ENCODE measurements at places on chromosomes 7 and 10.

DNA sequence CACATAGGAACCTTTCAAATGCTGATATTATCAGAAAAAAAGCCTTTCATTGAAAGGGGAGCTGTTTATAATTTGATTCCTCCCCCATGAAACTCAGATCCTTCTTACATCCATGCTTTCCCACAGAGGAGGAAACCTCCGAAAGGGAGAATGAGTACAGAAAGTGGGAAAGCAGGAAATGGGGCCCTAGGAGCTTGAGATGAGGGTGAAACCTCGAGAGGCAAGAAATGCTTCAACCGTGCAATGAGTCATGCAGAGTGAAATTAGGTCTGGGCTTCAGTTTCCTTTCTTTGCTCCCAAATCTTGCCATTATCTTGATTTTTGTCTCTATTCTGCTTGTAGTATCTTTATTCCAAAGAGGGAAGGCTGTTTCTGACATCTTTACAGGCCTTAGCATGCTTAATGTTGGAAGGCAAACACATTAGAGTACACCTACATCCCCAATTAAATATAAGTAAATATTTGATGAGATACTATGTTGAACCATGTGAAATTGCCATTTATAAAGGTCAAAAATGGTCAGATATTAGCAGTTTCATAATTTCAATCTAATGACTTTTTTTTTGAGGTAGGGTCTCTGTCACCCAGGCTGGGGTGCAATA, 79.1 kb downstream of the NAMPT start:
- H3K36me3 ChIP-seq, result no peaks in the 10 kb centered on the region
- peaks cover 10% of the 10 kb centered on the region for H3K27me3 ChIP-seq
- no peaks in the 10 kb centered on the region for H3K4me1 ChIP-seq
- H3K4me3 ChIP-seq, result no peak overlapping the region
- no peak overlapping the region for H3K27ac ChIP-seq
- DNase-seq, result no peak

GRCh38 chr7:68958571-68958970, 639.7 kb upstream of the AUTS2 start:
- H3K27me3 ChIP-seq, result no peaks in the 10 kb centered on the region
- H3K4me1 ChIP-seq, result no peaks in the 10 kb centered on the region
- H3K27ac ChIP-seq, result no peak overlapping the region
- no peak overlapping the region for H3K4me3 ChIP-seq

DNA sequence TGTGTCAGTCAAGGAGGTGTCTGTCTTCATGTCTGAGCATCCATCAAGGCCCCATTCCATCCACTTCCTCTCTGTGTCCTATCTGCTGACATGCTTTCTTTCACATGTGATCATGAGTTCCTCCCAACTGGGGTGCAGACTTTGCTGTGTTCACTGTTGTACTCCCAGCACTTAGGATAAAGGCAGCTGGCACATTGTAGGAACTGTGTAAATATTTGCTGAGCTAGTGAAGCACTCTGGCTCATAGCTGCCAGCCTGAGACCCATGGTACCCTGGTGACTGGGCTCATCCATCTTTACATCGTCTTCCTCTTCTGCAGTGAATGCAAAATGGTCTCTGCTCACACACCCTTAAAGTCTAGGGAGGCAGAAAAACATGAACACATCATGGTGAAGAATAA, 242.2 kb upstream of the IGFBP3 start:
- peaks cover 2% of the 10 kb centered on the region for H3K27me3 ChIP-seq
- H3K4me1 ChIP-seq, result no peaks in the 10 kb centered on the region
- no peak overlapping the region for H3K4me3 ChIP-seq
- H3K27ac ChIP-seq, result no peak overlapping the region
- no peak for DNase-seq

DNA sequence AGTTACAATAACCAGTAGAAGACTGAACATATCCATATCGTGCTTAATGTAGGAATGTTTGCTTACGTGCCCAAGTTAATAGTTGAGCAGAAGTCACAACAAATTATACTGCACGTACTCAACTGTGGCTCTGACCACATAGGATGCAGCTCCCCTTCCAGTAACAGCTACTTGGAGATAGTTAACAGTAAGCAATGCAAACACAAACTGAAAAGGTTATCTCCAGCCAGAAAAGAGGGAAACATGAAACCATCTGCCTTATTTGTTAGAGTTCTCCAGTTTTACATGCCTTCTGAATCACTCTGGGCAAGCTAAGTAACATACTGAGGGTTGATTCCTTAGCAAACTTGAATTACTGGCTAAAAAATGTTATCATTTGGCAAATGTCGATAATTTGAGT, 9.8 kb downstream of the DHX32 start:
- no peak overlapping the region for H3K27ac ChIP-seq
- peaks cover 18% of the 10 kb centered on the region for H3K36me3 ChIP-seq
- no peaks in the 10 kb centered on the region for H3K27me3 ChIP-seq
- no peak for DNase-seq
- no peaks in the 10 kb centered on the region for H3K4me1 ChIP-seq

DNA sequence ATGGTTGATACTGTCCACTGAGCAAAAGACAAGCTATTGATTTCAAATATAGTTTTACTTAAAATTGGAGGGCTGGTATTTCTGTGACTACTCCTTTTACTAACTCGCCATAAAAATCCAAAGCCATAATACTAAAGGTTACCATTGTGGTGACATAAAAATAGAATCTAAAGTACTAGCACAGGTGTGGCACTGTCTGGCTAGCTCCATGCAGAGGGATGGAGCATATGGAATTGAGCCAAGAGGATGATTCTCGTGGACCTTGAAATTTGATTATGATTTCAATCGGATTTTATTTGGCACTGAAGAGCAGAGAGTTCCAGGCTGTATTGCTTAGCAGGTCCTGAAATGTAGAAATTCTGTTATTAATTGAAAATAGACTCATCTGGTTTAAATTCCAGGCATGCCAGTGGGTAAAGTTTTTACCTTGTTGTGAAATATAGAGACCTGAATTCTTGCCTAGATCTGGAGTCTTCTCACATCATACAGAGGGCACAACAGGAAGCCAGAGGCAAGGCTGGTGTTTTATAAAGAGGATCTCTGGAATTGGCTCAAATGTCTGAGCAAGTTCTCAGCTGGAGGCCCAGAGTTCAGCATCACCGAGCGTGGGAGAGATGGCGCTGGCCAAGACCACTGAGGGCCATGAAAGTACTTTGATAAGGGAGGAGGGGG, 29.9 kb upstream of the DLD start:
- no peak for DNase-seq
- H3K4me1 ChIP-seq, result peaks cover 7% of the 10 kb centered on the region
- no peak overlapping the region for H3K4me3 ChIP-seq
- H3K27ac ChIP-seq, result no peak overlapping the region
- peaks cover 4% of the 10 kb centered on the region for H3K27me3 ChIP-seq
- H3K36me3 ChIP-seq, result no peaks in the 10 kb centered on the region

DNA sequence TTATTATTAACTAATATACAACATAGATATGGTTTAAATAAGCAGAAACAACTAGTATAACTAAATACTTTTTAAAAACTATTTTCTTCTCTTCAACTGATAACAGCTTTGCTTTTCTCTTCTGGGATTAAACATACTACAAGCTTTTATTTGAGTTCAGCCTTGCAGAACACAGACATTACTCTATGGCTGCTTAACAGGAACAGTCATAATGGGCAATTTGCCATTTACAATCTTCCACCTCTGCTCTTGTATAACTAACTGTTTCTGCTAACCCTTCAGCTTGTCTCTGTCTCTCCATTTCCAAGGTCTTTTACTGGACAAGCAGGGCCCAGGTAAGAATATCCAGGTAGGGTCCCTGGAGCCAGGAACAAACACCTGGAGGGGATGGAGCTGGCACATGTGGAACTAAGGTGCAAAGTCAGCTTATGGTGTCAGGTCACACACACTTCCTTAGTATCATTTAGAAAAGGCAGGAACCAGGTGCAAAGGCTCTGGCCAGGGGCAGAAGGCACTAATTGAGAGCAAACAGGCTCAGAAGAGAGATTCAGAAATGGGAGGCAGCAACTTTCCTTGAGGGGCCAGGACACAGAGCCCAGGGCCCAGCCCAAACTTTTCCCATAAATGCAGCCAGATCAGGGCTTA, 93.1 kb downstream of the STRA8 start:
- H3K27ac ChIP-seq, result no peak overlapping the region
- H3K4me1 ChIP-seq, result no peaks in the 10 kb centered on the region
- no peaks in the 10 kb centered on the region for H3K36me3 ChIP-seq
- H3K27me3 ChIP-seq, result peaks cover 4% of the 10 kb centered on the region
- no peak overlapping the region for H3K4me3 ChIP-seq

DNA sequence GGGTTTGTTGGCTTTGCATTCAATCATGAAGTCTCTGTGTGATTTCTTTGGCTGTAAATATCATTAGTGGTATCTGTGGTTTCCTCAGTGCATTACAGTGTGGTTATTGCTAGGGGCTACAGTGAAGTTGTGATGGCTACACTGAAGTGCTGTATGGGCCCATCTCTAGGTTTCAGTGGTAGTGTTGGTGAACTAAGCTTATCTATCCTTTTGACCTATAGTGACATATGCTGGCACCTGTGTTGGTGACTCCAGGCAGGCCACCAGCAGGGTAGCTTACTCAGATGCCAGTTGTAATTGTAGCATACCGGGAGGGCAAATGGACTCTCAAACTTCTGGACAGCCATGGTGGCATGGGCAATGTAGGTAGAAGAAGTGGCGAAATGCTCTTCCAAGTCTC, 219.0 kb downstream of the ANKRD30A start:
- H3K27me3 ChIP-seq, result no peaks in the 10 kb centered on the region
- no peak for DNase-seq
- H3K36me3 ChIP-seq, result no peaks in the 10 kb centered on the region
- H3K27ac ChIP-seq, result no peak overlapping the region
- H3K4me3 ChIP-seq, result no peak overlapping the region

- no peak for DNase-seq
- peaks cover 31% of the 10 kb centered on the region for H3K27me3 ChIP-seq
Measured at GRCh38 chr7:130491841-130492522, at the start of gene MEST. TSS of gene MEST (plus strand) at chr7:130492085. CDS start at chr7:130492314, 229 bp downstream.

DNA sequence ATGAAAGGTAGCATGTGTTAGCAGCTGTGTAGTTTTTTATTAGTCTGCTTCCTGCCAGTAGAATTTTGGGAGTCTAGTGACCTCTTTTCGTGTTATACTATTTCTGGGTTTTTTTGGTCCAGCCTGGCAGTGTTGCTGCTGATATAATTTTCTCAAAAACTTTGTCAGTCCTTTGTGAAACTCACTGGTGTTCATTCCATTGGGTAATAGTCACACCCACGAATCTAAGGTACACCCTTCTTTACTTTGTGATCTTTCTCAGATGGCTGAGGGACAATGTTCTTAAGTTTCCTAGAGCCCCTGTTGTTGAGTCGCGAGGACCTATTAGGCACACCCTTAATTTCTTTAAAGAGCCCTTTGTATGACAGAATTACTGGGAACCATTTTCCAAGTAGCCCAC, 52.3 kb downstream of the TPST1 start:
- peaks cover 4% of the 10 kb centered on the region for H3K4me1 ChIP-seq
- no peak overlapping the region for H3K4me3 ChIP-seq
- H3K27ac ChIP-seq, result no peak overlapping the region

GRCh38 chr10:121248266-121248665, 350.0 kb downstream of the FGFR2 start:
- no peak overlapping the region for H3K27ac ChIP-seq
- peaks cover 7% of the 10 kb centered on the region for H3K27me3 ChIP-seq
- DNase-seq, result no peak
- H3K4me1 ChIP-seq, result no peaks in the 10 kb centered on the region
- no peaks in the 10 kb centered on the region for H3K36me3 ChIP-seq

DNA sequence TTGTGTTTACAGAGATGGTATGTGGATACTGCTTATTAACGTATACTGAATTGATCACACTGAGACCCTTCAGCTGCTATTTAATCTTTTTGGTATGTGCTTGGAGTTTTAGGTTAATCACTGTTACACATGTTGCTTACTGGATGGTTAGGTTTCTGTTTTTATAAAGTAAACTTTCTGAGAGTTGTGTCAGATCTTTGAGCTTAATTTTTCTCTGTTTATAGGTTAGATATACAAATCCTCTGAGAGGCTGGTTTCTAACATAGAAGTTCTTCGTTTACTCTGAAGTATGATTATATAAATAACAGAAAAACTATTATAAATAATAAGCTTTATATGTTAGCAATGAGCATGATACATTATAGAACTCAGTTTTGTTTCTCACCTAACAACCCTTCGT, 123.1 kb downstream of the NSUN6 start:
- DNase-seq, result no peak
- no peaks in the 10 kb centered on the region for H3K27me3 ChIP-seq

DNA sequence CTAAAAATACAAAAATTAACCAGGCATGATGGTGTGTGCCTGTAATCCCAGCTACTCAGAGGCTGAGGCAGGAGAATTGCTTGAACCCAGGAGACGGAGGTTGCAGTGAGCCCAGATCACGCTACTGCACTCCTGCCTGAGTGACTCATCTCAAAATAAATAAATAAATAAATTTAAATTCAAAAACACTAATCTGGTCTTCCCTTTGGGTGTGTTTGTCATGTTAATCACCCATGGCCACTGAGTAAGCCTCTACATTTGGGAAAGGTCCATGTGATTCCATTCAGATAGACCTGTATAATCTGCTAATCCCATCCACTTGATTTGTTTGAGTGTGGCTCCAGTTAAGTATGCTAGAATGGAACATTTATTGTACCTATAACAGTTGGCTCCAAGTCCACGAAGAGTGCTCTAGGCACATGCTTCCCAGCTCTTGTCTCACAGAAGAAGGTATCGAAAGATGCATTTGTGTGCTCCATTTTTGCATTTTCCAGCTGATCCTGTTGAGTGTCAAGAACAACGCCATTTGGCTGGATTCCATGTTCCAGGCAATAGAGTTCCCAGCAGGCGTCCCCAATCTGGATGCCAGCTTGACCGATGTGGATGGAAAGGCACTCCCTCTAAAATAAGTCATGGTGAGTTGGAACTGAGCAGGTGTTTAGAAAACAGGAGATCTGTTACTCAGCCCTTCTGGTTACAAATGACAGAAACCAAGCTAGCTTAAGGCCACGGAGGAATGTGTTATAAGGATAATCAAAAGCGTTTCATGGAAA, 4.0 kb downstream of the TUBAL3 start:
- no peak overlapping the region for H3K27ac ChIP-seq
- no peak overlapping the region for H3K4me3 ChIP-seq
- no peaks in the 10 kb centered on the region for H3K4me1 ChIP-seq
- no peak for DNase-seq

- no peaks in the 10 kb centered on the region for H3K36me3 ChIP-seq
- no peak overlapping the region for H3K4me3 ChIP-seq
- no peak overlapping the region for H3K27ac ChIP-seq
- DNase-seq, result no peak
- H3K27me3 ChIP-seq, result peaks cover 7% of the 10 kb centered on the region
- H3K4me1 ChIP-seq, result no peaks in the 10 kb centered on the region
Measured at GRCh38 chr10:25982107-25982506, 48.1 kb downstream of the MYO3A start.

GRCh38 chr10:124478515-124478914, 16.9 kb downstream of the LHPP start:
- DNase-seq, result no peak
- H3K27me3 ChIP-seq, result no peaks in the 10 kb centered on the region
- H3K4me1 ChIP-seq, result no peaks in the 10 kb centered on the region
- H3K27ac ChIP-seq, result no peak overlapping the region
- peaks cover 4% of the 10 kb centered on the region for H3K36me3 ChIP-seq

Data from activated B cell treated with CpG ODN at 0.5 μM for 24 hours (primary cell).